Spleen (tissue), 13 donors: ENCODE measurements at places on chromosomes 11 and 22.

DNA sequence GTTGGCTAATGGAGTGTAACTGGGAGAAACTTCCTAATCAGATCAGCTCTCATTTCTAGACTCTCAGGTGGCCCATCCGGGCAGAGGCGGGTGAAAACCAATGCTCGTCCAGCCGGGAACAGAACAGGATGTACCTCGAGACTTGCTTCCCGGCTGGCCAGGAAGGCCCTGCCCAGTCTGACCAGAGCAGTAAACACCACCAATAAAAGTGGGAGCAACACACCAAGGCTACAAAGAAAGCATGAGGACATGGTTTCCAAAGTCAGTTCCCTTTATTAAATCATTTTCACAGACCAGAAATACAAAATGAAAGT, 940 bp upstream of the TNKS1BP1 start:
- DNase-seq = no peak

- DNase-seq = no peak
Observed at GRCh38 chr11:44005956-44006355, 41.8 kb upstream of the ACCSL start.

- peak; percentile 61 for DNase-seq
Observed at GRCh38 chr11:3182462-3182852, 17.3 kb upstream of the OSBPL5 start.

DNA sequence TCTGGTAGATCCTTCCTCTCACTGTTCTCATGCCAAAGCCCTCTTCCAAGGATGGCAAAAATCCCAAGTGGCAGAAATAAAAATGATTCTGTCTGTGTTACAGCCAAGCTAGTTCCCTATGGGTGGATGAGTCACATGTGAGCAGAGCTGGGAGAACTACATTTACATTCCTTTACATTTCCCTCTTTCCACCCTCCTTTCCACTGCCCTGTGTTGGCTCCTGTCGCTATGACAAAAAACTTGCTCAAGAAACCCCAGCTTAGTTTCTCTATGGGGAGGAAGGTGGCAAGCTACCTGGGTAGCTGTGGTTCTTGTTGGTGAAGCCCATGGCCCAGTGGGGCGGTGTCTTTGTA, 10.2 kb upstream of the DDB2 start:
- no peak for DNase-seq

GRCh38 chr22:17874231-17874905, 100.1 kb upstream of the BID start:
- DNase-seq = no peak

GRCh38 chr11:75654314-75654713, 14.5 kb downstream of the MAP6 start:
- DNase-seq = no peak

- DNase-seq = no peak
Observed at GRCh38 chr22:37340331-37341262, 58.3 kb downstream of the CYTH4 start.

DNA sequence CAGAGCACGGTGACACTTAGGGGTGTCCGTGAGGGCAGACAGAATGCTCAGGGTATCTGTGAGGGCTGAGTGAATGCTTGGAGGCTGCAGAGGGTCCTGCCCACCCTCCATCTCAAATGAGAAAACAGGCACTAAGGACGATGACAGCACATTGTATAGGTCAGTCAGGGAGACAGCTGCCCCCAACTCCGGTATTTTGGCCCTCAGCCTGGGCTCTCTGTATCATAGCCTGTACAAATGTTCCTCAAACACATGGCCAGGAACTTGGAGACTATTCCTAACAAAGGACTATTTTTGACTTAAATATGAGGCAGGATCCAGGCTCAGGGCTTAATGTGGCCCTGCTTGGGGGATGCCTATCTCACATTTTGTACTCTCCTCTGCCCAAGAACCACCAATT, 145.4 kb downstream of the OPCML start:
- DNase-seq = no peak

- DNase-seq = no peak
Observed at GRCh38 chr11:13091804-13092203, 82.7 kb downstream of the RASSF10 start.

GRCh38 chr22:36550701-36551495, 21.9 kb upstream of the EIF3D start:
- no peak for DNase-seq

DNA sequence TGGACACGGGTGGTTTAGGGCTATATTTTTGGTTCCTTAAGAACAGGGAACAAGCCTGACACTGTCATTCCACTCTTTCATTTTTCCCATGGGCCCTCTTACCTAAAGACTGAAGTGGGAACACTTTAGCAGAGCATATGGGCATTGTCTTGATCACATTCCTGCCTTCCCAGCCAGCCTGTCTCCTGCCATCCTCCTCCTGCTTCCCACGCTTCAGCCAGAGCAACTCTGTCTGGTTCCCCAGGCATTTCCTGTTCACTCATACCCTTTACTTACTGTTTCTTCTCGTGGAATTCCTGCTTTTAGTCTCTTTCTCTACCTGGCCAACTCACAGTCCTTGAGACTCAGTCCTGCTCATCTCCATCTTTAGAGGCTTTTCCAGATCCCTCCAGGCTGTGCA, 22.8 kb downstream of the MRPL16 start:
- no peak for DNase-seq

DNA sequence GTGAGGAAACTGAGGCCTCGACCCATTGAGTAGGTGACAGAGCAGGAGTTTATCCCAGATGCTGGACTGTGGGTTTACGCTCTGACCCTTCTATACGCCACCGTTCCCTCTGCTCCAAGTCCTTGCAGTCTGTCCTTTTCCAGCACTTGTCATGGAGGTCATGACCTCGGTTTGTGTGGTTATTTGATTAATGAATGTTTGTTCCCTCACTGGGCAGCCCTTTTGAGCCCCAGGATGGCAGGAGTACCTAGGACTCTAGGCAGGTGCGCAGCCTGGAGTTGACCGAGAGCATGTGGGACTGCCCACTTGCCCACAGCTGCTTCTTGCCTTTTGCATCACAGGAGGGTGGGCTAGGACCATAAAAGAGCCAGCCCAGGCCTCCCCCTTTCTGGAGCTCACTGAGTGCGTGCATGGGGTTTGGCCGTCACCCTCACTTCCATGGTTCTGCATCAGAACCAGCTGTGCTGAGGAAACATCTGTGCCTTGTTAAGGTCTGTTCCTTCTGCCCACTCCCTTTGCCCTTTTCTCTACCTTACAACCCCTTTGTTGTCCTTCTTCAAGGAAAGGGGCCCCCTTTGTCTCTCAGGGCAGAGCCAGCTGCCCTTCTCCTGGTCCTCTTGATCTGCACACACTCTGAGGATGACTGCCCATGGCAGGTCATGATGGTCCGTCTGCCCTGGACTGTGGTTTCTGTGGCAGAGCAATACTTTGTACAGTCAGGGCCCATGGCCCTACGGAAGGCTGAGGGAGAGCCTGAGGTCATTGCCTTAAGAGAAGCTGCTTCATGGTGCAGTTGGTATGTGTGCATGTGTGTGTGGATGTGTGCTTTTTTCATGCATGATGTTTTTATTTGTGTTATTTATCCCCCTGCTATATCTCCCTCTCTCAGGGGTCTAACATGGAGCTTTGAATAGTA, 38.2 kb downstream of the BMAL1 start:
- DNase-seq = no peak

DNA sequence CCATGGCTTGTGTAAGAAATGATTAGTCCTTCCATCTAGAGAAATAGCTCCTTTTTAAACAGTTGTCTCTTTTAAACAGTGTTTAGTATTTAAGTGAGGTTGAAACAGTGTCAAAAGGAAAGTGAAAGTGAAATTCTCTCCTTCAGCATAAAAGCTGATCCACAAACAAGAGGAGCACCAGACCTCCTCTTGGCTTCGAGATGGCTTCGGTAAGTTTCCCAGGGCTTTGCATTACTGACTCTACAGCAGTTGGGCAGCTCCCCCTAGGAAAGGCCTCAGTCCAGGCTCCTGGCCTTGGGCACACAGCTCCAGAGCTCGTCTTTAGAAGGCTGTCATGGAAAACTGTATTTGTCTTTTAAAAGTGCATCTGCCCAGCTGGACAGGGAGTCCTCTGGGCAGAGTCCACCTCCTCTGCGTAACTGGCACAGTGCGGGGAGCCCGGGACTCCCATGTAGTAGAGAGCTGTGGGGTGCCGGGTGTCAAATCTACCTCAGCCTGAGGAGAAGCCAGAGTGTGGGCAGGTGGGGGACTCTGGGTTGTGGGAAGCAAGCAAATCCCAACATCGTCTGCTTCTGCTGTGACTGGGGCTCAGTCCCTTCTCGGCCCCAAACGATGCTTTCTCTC, at the start of gene PLAAT4:
TSS of gene PLAAT4 (plus strand) at position 140 of the 624 bp plus-strand sequence. CDS start at position 201, 61 bp downstream.
- DNase-seq = no peak

GRCh38 chr11:16440136-16440535, 83.8 kb upstream of the SOX6 start:
- DNase-seq = no peak

DNA sequence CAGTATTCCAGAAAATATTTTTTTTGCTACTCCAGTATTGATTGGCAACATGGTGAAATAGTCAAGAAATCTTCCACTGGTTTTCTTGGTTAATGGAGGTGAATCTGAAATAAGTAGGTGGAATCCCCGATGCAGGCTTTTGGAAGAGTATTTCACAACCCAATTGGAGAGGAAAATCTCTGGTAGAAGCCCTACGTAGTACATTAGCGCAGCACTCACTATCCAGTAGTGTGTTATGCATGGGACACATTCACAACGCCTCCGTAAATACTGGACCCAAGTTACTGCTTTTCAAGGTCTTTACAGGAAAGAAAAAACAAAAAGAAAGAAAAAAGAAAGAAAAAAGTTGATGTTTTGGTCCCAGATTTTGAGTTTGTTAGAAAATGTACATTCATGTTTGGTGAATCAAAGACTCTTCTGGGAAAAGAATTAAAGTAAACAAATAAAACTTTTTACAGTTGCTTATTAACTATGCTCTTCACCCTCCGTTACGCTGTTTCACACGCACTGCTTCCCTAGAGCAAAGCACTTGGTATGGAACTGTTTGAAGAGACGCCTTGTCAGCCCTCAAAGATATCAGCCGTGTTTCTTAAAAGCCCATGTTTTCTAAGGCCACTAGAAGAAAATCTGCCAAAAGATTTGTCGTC, 170.4 kb upstream of the CTSC start:
- no peak for DNase-seq

GRCh38 chr11:111513240-111513605, 1.0 kb upstream of the BTG4 start:
- DNase-seq = no peak

DNA sequence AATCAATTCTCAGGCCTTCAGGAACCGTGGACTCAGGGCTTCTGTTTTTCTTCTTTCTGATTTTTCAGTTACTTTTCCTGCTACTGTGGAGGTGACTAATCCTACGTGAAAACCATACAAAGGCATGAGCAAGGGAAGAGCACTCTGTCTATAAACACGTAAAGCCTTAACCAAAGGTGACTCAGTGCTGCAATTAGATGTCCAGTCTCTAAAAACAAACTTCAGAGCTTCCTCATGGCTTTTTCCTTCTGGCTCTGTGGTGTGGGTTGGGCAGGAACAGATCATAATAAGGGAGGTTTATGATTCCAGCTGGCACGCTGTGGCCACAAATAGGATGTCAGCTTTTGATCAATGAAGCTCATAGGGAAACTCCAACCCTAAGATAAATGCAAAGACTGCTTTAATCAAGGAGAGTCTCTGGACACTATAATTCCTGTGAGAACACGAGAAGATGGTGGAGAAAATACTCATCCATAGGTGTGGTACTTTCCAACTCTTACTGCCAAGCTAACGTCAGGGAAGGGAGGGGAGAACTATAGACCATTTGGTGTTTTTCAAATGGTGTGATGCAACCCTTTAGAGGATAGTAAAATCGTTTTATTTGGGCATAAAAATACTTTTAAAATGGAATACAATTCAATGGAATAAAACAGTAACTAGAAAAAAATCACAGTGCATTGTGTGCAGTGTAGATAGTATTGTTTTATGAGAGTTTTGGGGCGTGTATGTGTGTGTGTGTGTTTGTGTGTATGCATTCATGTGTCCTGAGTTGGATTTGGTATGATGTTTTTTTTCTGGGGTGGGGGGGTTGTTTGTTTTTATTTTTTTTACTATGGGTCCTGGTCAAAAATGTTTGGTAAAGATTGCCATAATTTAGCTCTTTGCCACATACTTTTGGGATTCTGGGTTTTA, at the start of gene NXPE2:
TSS of gene NXPE2 (plus strand) at position 403 of the 912 bp plus-strand sequence. CDS start at position 452, 49 bp downstream.
- no peak for DNase-seq

DNA sequence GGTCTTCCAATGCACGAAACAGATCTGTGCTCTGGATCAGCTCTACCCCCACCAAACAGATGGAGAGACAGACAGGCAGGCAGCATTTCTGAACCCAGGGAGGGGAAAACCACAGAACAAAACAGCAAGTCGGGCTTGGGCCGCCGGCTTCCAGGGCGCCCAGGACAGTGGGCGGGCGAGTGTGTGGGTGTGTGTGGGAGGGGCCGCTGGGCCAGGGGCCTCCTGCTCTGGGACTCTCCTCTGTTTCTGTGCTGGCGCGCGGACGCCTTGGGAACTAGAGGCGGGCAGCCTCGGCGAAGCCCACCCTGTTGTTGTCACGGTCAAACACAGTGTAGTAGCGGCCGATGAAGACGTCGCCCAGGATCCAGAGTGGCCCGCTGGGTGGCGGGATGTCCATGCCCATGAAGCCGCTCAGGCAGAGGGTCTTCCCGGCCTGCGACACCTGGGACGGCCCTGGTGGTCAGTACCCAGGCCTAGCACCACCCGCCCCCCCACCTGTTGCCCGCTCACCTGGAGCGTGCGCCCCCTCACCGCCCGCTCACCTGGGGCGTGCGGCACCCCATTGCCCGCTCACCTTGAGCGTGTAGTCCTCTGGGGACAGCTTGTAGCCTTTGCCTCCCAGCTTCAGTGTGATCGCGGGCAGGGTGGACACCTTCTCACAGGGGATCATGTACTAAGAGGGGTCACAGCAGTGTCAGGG, 3.0 kb upstream of the IFITM10 start:
- peak; percentile 74 for DNase-seq

DNA sequence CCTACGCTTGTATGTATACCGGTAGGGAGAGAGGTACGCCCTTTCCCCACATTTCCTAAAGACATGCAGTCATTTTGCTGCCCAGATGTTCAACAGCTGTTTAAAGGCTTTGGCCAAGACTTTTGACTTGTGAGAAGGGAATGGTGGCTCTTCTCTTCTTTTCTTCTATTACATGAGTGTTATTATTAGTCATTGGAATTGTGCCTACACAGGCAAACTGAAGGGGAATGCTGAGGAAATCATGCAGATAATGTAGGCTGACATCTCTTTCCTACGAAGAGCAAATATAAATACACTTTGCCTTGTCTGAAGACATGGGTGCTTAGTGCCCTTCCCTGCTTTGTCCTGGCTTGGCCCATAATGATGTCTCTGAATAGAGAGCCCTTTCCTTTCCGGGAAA, 194.3 kb upstream of the NARS2 start:
- no peak for DNase-seq

GRCh38 chr22:45529105-45529504, 26.4 kb downstream of the FBLN1 start:
- no peak for DNase-seq

DNA sequence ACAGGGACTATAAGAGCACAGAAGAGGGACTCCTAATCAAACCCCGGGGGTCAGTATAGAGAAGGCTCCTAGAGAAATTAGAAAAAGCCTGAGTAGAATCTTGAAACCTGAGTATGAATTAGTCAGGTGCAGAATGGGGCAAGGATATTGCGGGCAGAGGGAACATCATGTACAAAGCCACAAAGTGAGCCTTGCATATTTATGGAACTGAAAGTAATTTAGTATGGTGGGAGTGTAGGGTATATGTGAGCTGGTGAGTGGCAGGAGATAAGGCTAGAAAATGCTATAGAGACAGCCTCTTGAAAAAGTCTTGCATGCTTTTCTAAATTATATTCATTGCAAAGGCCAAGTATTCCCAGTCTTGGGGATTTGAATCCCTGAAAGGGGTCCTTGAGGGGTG, 93.7 kb downstream of the STIM1 start:
- no peak for DNase-seq

- peak; percentile 81 for DNase-seq
Observed at GRCh38 chr11:16945671-16946469, 68.3 kb downstream of the PLEKHA7 start.
